ENCODE measurements at places on chromosomes 2 and 18.

GRCh38 chr2:19762959-19763605, 138.7 kb downstream of the TTC32 start:
- no peak for DNase-seq

GRCh38 chr2:56184500-56185011, 766 bp downstream of the CCDC85A start:
- DNase-seq = no peak

GRCh38 chr2:213959589-213959988, 451.3 kb upstream of the VWC2L start:
- DNase-seq = no peak

GRCh38 chr2:60317034-60317386, 236.4 kb downstream of the BCL11A start:
- DNase-seq = no peak

DNA sequence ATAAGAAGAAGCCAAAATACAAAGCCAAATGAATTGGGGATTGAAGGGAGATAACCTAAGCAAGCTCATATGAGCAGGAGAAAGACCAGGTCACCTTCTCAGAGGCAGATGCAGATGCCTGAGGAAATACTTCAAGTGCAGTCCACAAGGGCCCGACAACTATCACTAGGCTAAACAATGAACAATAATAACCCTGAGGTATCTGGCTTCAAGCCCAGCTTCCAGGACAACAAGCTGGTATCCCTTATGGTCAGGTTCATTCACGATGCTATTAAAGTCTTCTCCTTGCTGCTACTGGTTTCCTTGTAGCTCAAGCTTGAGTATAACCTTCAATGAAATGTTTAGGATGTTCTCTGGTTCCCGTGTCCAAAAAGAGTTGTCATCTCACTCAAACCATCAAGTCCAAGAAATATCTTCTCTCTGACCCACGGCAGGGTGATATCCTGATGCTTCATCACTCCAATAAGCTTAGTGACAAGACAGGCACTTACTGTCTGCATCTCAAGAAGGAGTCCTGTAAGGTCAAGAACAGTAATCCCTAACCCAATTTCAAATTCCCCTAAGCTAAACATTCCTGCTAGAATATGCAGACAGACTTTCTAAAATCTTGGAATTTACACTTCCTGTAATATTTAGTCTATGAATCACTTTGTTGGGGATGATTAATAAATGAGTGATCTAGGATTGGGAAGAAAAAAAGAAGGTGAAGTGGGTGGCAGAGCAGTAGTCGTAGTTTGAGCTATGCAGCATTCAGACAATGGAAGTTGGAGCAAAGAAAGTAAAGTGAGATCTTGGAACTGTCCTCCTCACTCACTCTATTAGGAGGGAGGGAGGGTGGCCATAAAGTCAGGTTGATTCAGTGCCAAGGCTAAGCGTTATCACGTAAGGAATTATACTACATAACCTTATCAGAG, 33.1 kb downstream of the CHN1 start:
- DNase-seq = no peak

DNA sequence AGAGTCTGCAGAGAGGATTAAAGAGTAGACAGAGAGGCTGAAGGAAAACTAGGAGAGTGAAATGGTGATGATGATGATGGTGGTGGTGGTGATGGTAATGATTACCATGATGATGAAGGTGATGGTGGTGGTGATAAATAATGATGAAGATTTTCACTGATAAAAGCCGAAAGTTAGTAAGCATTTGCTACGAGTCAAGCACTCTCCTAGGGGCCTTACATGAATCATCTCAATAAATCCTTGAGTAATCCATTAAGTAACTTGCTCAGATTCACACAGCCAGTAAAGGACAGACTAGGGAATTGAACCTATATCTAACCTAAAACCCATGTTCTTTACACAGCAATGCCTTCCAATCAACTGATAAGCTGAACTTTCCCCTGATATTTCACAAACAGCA, 106.7 kb upstream of the PGAP1 start:
- no peak for DNase-seq

GRCh38 chr2:172783165-172783898, 47.7 kb downstream of the RAPGEF4 start:
- DNase-seq = no peak

- no peak for DNase-seq
These were observed 254.6 kb downstream of the LOXHD1 start for GRCh38 chr18:46402396-46402795.

GRCh38 chr18:77702686-77703085, 453.0 kb downstream of the GALR1 start:
- DNase-seq = no peak

- DNase-seq = no peak
These were observed 104.8 kb downstream of the COLEC12 start for GRCh38 chr18:395456-396250.

DNA sequence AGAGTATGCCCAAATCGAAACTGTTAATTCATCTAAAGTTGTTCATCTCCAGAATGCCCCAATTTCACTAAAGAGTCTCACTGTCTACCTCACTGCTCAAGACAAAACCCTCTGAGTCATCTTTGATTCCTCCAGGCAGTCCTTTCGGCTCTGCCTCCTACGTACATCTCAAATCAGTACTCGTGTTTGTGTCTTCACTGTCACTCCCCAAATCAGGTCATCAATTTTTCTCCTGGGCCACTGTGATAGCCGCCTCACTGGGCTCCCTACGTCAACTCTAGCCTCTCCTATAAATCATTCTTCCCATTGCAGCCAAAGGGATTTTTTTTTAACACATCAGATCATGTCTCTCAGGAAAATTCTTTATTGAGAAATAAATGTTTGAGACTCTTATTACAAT, 42.1 kb upstream of the TTC39C start:
- no peak for DNase-seq

DNA sequence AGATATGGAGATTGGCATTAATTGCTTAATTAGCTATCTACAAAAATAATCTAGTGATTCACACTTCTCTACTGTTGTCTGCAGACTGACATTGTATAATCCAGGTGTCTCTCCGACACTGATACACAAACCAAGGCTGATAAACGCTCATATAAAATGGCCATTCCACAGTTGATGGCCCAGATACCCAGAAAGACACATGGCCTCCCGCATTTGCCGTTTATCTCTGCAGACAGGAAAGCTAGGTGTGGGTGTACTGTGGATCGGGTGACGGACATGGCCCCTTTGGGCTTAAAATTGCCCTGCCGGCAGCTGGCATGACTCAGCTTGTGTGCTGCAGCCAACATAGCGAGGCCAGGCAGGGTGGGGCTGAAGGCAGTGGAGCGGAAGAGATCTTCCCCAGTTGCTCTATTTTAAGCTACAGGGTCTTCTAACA, 18.5 kb downstream of the PMAIP1 start:
- DNase-seq = peak; percentile 54
